OCI-M1 (cell line): ENCODE measurements at places on chromosomes 7 and 10.

- DNase-seq = no peak
These were observed 64.9 kb downstream of the GPR37 start for GRCh38 chr7:124700655-124701054.

DNA sequence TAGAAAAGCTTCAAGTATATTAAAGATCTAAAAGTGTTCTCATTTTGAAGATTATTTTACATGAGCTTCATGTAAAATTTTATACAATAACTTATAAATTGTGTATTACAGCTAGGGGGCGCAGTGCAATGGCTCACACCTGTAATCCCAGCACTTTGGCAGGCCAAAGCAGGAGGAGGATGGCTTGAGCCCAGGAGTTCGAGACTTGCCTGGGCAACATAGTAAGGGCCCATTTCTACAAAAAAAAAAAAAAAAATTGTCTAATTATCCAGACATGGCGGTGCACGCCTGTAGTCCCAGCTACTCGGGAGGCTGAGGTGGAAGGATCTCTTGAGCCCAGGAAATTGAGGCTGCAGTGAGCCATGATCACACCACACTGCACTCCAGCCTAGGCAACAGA lies 16.6 kb downstream of the ACBD5 start:
- peak; percentile 70 for DNase-seq

GRCh38 chr10:67282871-67283270 lies 357.0 kb downstream of the LRRTM3 start:
- no peak for DNase-seq

GRCh38 chr10:133318494-133319127 lies 9.9 kb downstream of the ZNF511 start:
- peak; percentile 91 for DNase-seq

- no peak for DNase-seq
These were observed 196.7 kb downstream of the VTI1A start for GRCh38 chr10:112643600-112644264.

DNA sequence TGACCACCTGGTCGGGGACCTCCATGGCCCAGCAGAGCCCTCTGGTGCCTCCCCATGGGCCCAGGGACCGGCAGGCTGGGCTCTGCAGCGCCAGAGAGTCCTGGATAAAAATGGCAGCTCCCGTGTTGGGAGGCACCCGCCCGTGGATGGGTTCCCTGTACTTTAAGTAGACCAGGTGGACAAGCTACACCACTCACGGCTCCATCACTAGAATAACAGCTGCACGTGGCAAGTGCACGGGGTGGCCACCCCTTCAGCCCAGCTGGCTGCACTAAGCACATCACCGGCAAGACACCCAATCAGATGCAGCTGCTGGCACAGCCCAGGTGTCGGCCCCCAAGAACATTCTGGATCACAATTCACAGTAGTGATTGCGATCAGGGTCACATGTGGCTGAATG lies 69.8 kb downstream of the DIP2C start:
- DNase-seq = no peak

DNA sequence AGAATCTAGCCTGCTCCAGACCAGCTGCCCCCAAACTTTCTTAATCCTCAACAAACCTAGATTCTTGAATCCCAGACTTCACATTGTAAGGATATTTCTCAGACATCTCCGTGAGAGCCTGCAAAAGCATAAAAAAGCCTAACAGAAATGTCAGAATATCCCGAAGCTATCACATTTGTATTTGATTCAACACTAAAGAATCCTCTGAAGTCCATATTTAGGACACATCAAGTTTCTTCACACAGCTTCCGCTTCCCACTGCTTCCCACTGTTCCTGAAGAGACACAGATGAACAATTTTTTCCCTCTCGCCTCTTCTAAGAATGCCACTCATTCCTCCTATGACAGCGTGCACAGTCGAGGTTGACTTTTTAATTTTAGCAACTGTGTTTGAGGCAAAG lies 396.2 kb upstream of the IGFBP3 start:
- DNase-seq = no peak

DNA sequence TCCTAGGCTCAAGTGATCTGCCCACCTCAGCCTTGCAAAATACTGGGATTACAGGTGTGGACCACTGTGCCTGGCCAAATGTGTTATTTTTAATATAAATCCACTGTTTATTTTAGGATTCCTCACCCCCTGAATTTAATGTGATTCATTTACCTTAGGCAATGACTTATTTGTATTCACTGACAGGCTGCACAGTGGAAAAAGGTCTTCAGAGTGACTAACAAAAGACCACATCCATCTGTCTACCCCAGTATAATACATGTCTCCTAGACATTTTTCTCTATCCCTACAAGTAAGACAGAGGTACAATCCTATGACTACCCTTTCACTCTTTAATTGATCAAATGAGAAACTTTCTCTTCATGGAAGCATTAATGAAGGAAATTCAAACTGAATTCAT lies 230.2 kb downstream of the AHR start:
- DNase-seq = no peak

GRCh38 chr7:8295638-8296361 lies 33.8 kb upstream of the ICA1 start:
- DNase-seq = peak; percentile 83

GRCh38 chr10:71067098-71067740 lies 145.2 kb upstream of the UNC5B start:
- DNase-seq = peak; percentile 18

DNA sequence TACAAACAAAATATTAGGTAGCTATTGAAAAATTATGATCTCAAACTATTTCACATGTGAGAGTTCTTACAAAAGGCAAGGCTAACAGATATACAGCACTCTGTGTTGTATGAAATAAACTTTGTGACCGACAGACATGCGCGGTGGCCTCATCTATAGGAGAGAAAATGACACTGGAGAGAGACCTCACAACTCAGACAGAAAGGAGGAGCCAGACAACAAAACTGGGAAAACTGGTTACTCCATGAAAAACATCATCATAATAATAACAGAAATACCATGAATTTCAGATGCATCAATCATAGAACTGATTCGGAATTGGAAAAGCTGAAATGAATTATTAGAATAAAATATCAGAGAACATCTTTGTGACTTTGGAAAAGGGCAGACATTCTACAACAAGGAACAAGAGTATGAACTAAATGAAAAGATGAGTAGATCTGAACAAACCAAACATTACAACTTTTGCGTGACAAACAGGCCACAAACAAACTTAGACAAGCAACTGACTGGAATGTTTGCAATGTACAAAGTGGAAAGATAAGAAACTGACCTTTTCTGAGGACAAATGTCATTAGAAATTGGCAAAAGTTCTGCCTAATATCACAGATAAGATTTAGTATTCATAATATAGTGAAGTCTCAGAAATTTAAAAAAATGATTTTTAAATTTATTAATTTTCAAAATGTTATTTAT lies 69.3 kb downstream of the TNS3 start:
- no peak for DNase-seq

DNA sequence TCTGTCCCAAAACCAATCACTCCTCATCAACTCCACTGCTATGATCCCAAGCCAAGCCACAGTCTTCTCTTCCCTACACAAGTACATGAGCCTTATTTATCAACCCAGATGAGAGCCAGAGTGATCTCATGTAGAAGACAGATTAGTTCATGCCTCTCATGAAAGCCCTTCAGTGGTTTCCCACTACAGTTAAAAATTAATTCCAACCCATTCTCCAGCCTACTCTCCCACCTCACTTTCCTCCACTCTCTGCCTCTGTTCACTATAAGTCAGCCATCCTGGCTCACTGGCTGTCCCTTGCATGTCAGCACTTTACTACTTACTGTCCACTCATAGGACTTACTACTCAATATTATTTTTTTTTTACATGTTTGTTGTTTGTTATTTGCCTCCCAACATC lies 67.3 kb downstream of the CACUL1 start:
- DNase-seq = no peak

- no peak for DNase-seq
These were observed 148.5 kb downstream of the MAPK8 start for GRCh38 chr10:48455055-48455391.

GRCh38 chr7:152859781-152860191 lies 100.2 kb downstream of the ACTR3B start:
- DNase-seq = peak; percentile 6

GRCh38 chr10:121605708-121606107 lies 7.5 kb upstream of the FGFR2 start:
- no peak for DNase-seq

- DNase-seq = no peak
These were observed 15.0 kb upstream of the BNIP3 start for GRCh38 chr10:131996466-131997365.

DNA sequence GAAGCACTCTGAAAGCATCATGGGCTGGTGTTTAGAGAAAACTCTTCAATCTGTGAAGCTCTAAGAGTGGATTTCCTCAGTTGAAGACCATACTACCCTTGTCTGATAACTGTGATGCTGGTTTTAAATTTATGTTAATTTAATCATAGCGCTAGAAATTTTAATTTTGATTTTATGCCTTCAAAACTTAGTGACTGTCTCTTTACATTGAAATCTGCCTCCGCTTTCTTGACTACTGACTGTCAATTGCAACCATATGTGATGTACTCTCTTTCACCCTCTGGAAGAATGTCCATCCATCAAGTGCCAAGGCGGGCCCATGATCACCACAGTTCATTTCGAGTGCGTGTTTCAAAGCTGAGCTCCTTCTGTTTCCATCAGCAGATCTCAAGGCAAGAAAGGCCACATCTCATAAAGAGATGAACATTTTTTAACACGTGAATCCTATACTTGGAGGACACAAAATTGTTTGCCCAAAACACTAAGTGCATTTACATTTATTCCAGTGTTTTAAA lies 147.1 kb downstream of the ITGA8 start:
- no peak for DNase-seq

- DNase-seq = peak; percentile 62
These were observed 93.2 kb upstream of the KIF5B start for GRCh38 chr10:32149252-32149955.

DNA sequence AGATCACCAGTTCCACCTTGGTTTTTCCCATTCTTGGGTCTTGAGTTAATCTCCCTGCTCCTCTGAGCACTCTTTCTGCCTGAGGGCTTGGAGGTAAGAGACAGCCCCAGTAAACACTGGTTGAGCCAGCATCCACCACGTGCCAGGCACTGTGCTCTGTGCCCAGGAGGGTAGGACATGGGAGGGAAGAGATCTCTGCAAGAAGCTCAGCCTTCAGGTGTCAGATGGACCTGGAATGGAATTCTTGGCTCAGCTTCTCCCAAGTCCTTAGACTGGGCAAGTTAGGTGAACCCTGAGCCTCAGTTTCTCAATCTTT lies 2.5 kb downstream of the ZYX start:
- DNase-seq = no peak

DNA sequence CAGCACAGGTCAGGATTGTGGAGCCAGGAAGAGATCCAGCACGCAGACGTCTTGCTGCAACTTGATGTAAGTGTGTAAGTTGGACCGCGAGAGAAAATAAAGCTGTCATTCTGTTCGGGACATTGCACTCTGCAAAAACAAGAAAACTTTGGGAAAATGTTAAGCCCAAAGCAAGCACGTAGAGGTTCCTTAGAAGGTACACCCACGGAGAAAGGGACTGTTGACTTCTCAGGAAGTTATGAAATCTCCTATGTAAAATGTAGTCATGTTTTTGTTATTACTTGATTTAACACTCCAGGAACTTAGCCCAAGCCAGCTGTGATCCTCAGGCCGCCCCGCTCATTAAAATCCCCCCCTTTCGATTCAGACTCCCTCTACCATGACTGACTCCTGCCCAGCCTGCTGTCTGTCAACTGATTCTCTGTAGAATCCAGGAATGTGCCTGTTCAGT lies 196.1 kb upstream of the TCF7L2 start:
- DNase-seq = no peak

DNA sequence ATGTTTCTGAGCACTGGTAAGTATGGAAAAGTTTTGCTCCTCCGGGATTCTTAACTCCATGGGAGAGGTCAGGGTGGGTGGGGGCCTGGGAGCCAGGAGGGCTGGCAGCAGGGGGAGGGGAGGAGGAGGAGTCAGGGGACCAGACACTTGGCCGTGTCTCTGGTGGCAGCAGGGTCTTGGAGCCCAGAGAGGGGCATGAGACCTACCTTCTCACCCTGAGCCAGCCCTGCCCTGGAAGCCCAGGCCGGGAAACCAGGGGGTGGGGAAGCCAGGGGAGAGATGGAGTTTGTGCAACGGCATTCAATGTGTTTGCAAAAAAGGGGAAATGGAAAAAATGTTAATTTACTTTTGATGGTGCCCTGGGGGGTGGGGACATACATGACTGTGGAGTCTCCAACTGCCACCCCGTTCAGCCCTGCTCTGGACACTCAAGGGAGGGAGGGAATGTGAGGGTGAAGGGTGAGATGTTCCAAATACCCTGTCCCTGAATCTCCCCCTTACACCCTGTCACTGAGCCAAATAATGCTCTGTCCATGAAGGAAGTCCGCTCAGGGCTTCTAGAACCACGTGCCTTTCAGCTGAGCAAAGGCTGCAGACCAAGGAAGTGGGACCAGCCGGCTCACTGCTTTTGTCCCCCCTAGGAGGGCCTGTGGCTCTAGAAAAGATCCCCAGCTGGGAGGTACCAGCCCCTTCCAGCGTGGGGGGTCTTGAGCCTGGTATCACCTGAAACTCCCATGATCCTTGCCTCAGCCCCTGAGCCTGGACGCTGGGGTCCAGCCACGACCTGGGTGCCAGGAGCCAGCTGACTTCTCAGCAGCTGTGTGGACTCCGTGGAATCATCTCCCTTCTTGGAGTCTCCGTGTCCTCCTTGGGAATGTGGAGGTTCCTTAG lies 48.3 kb downstream of the TMEM270 start:
- DNase-seq = peak; percentile 80

DNA sequence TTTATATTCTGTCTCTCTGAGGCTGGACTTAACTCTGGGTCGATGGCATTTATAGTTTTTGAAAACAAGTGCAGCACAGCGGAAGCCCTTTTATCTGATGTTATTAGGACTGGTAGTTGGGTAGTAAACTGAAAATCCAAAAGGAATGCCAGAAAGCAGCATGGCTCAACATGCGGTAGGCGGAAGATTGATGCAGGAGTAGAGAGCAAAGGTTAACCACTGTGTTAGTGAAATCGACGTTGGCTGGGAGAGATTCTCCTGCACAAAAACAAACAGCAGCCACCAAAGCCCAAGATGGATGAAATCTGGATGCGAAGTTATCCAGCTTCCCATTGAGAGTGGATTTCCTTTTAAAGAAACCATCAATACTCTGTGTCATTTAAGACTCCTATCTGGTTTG lies 54.5 kb upstream of the EMX2 start:
- DNase-seq = no peak

- no peak for DNase-seq
These were observed 52.3 kb upstream of the RET start for GRCh38 chr10:43024524-43024923.

GRCh38 chr7:73831584-73831833 lies 713 bp downstream of the CLDN4 start:
- DNase-seq = no peak

- DNase-seq = no peak
These were observed at the start of gene KCNIP2 for GRCh38 chr10:101843032-101844021. KCNIP2 (minus strand) TSS chr10:101843800; CDS start chr10:101843568, 232 bp downstream.

GRCh38 chr10:23331567-23332301 lies 12.9 kb downstream of the C10orf67 start:
- no peak for DNase-seq
